Anterior cingulate cortex (tissue), 58 donors: ENCODE measurements at places on chromosomes 5 and 9.
A peak's percentile ranks its signal among the peaks of the same experiment; 100 is the strongest.

- no peak for DNase-seq
Observed at GRCh38 chr5:33807771-33808170, 84.0 kb downstream of the ADAMTS12 start.

DNA sequence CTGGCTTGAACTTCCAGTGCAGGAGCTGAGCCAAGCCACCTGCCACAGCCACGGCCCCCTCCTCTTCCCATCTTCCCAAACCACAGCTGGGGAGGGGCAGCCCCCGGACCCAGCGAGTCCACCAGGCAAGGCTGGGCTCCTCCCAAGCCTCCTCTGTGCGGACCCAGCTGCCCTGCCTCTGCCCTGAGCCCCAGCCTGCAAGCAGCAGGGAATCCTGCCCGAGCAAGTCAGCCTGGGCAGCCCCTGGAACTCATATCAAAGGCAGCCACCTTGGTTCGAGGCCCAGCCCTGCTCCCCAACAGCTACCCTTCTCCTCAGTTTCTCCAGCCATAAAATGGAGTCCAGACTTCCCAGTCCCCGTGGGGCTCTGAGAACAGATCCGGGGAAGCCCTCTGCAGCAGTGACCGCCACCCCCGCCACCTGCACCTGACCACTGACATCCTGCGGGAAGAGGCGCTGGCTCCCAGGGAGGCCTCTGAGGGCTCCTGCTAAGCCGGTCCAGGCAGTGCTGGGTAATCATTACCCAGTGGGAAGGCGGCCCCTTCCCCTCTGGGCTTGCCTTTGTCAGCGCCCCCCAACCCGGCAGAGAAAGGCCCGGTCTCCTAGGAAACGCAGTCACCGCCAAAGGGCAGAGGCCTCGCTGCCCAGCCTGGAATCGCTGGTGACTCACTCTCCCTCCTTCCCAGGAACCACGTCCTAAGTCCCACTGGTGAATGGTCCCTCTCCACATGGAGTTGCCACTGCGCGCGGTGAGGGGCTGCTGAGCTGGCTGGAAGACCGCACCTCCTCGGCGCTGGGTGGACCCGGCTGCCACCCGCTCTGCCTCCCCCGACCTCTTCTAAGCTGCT lies 1.5 kb downstream of the VAV2 start:
- no peak for DNase-seq

DNA sequence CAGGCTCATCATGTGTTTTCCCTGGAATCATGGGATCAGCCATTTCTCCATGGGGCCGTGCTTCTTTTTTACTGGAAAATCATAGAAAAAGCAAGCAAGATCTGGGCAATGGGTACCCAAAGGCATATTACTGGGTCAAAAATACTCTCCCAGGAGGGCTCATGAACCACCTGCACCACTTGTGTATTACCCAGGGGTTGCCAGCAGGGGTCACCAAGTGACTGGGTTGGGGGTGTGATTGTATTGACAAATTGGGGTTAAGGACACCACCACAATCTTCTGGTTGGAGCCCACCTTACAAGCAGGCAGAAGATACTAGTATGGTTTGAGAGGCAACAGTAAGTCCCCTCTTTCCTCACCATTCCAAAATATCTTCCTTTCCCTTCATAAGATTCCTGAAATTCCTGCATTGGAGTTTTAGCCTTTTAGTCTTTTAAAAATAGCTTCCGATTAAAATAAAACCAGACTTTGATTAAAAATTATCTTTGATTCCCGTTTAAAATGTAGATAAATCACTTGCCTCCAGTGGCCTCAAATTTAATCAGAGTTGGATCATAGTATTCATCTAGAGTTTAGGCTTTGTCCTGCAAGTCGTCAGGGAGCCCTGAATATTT lies 603.3 kb downstream of the KIF4B start:
- peak; percentile 40 for DNase-seq

GRCh38 chr5:7078101-7078500 lies 317.8 kb upstream of the ADCY2 start:
- DNase-seq, result no peak

GRCh38 chr5:134146651-134147518 lies 29.9 kb downstream of the SKP1 start:
- no peak for DNase-seq

- no peak for DNase-seq
Observed at GRCh38 chr5:56414066-56414465, 180.9 kb upstream of the ANKRD55 start.

GRCh38 chr5:131384173-131384572 lies 120.3 kb downstream of the CDC42SE2 start:
- DNase-seq, result no peak

GRCh38 chr5:10145923-10146401 lies 103.7 kb downstream of the ATPSCKMT start:
- no peak for DNase-seq

- DNase-seq, result no peak
Observed at GRCh38 chr5:129398026-129398678, 61.9 kb upstream of the ADAMTS19 start.

DNA sequence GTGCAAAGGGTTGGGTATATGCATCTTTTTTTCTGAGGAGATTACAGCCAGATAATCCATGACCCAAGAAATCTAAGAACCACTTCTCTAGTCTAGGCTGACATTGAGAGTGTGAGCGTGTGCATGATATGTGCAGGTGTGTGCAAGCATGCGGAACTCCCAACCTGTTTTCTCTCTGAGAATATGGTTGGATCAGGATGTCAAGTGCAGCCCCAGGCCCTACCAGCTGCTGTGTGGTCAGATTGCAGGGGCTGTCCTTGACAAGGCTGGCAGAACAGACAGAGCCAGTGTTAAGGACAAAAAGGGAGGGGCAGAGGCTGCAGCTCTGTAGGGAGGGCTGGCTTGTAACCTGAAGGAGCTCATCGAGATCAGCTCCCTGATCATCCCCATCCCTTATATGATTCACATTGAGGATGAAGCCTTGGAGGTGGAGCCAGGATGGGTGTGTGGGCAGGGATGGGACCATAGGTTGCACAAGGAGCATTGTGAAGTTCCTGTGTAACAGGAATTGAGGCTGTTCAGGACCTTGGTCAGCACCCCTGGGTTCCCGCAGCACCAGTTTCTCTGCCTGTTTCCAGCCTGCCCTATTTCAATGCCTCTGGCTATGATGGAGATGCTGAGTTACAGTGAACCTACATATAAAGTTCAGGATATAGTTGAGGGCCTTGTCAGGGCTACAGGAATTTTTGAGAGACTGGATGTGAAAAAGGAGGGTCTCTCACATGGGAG lies 52.6 kb upstream of the ARAP3 start:
- DNase-seq, result no peak

DNA sequence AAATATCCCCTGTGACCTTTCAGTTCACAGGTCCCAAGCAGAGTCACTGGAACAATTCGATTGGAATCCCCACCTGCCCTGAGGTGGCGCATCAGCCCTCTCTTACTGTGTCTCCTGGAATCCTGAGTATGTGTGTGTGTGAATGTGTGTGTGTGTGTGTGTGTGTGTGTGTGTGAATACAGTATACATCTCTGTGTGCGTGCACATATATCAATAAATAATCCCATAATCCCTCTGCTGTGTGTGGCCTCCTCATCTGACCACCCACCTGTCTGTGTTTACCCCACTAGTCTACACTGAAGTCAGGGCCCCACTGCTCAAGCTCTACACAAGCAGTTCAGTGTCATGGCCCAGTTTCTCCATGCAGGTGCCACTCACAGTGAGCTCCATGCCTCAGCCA lies 187.4 kb downstream of the ERCC6L2 start:
- DNase-seq, result no peak
